CD4-positive, alpha-beta T cell treated with Interferon gamma for 1 hour (primary cell): ENCODE measurements at places on chromosomes 1 and 21.

- no peak for DNase-seq
These were observed 450.7 kb downstream of the NEGR1 start for GRCh38 chr1:71831646-71832045.

- DNase-seq, result no peak
These were observed 150.9 kb upstream of the CTTNBP2NL start for GRCh38 chr1:112245114-112245513.

GRCh38 chr1:183791319-183791718, 13.6 kb upstream of the RGL1 start:
- DNase-seq, result no peak

DNA sequence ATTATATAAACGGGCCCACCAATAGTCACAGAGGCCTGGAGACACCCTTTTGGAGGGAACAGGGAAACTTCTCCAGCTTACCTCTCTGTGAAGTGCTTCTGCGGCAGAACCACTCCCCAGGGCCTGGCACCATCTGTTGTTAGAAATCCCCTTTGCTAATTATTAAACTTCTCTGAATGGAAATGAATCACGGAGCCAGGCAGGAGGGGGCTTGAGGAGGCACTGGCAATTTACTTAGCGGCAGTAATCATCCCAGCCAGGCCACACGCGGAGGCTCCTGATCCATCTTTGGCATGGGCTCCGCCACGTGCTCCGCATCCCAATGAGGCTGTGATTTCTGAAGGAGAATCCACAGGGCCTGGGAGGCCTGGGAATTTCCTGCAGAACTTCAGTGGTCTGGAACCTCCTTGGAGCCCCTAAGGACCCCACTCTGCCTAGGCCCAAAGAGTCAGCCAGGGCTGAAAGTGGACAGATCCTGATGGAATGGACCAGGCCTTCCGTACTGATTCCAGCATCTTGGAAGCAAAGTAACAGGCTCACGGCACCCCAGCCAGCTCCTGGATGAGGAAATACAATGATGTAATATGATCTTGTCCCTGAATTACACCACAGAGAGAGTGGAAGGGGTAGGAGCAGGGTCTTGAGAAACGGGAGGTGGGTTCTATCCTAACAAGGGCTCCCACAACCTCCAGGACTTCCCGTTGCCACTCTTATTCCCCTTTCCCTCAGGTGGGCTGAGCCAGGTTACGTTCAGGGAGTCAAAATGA, 62.3 kb downstream of the GRIK3 start:
- no peak for DNase-seq

GRCh38 chr1:168634951-168635532, 58.6 kb downstream of the XCL1 start:
- DNase-seq, result no peak

GRCh38 chr1:232040260-232040659, 413.7 kb downstream of the DISC1 start:
- DNase-seq, result no peak

DNA sequence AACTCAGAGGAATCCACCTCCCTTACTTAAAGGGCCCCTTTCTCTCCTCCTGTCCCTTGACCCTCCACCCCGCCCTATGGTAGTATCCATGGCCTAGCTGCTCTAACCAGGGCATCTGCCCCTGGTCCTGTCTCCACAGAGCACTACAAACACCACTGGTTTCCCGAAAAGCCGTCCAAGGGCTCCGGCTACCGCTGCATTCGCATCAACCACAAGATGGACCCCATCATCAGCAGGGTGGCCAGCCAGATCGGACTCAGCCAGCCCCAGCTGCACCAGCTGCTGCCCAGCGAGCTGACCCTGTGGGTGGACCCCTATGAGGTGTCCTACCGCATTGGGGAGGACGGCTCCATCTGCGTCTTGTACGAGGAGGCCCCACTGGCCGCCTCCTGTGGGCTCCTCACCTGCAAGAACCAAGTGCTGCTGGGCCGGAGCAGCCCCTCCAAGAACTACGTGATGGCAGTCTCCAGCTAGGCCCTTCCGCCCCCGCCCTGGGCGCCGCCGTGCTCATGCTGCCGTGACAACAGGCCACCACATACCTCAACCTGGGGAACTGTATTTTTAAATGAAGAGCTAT, 1.7 kb downstream of the BTG2 start:
- peak; percentile 55 for DNase-seq

- DNase-seq, result peak; percentile 74
These were observed 3.8 kb upstream of the PLEKHA6 start for GRCh38 chr1:204363335-204364114.

- no peak for DNase-seq
These were observed 29.9 kb downstream of the FAF1 start for GRCh38 chr1:50930193-50930592.

DNA sequence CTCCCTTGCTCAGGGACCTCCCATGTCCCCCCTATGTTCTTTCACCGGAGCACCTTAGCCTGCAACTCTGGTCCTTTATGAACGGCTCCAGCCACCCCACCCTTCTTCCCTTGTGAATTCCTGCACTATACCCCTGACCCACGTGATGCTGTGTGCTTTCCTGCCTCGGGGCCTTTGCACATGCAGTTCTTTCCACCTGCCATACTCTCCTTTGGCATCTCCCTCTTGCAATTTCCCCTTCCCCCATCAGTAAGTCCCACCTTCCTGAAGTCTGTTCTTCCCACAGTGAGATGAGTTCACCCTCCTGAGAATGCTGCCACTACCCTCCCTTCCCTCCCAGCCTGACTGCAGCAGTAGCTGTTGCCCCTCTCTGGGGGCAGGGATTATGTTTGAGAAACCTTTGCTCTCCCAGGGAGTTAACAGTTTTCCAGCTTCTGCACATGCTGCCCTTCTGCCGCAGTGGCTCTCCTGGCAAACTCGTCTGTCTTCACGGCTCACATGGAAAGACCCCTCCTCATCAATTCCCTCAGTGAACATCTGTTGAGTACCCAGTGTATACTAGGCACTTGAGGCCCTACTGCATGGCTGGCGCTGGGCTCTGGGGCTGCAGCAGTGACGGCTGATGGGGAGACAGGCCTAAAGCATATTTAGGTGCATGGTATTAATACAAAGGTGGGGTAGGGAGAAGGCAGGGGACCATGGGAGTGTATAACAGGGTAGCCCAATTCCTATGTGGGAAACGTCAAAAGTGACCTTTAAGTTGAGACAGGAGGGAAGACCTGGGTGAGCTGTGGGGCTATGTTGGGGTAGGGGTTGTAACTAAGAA, 9.7 kb downstream of the ZNF362 start:
- no peak for DNase-seq

DNA sequence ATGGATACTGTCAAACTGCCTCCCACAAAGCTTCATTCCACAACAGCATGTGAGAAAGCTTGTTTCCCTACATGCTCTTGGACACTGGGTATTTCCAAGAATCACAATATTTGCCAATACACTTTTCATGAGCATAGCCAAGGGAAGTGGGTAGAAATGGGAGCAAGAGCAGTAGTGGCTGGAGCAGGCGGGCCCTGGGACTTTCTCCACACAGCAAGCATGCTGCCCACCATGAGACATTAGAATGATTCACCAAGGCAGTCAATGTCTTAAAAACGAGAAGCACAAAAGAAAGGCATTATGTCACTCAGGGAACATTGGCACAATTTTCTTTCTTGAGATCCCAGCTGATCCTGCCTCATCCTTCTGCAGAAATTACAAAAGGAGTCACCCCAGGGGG, 371.6 kb upstream of the RUNX1 start:
- DNase-seq, result no peak

DNA sequence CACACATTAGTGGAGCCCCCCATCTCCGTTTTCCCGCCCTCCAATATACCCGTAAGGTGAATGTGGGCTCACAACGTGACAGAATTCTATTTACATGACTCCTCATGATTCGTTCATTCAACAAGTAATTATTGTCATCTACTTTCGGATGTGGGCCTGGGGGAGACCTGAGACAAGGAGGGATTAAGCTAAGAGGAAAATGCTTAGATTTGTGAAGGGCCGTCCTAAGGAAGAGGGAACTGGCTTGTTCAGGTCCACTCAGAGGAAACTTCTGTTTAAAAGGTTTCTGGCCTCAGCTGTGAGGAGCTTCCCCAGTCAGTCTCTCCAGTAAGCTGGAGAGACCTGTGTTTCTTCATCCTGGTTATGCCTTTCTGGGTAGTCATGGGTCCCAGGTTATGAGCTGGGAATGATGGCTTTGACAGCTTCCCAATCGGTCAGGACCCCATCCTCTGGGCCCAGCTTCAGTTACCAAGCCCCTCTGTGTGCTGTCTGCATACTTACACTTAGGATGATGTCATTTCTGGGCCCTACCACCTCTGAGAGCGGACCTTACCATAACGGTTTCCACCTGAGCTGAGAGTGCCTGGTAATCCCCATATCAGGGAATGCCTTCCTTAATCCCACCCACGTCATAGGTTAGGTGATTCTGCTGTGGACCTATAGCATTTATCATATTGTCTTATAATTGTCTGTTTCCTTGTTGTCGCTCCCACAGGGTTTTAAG, 687 bp upstream of the ERI3 start:
- DNase-seq, result no peak

- DNase-seq, result no peak
These were observed 162.0 kb upstream of the SYT6 start for GRCh38 chr1:114315631-114316030.

DNA sequence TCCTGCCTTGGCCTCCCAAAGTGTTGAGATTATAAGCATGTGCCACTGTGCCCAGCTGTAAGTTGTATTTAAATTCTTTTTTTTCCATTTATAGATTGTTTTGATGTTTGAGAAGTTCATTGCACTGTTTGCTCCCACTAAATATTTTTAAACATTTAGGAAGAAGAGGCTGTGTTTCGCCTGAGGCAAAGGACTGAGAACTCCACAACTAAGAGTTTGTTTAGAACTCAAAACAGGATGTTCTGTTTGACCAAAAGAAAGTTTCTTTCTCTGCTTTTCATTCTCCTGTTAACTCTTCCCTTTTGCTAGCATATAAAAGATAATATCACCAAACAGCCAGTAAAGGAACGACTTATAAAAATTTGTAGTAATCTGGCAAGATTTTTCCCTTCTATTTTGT, 87.0 kb downstream of the RUNX1 start:
- no peak for DNase-seq

GRCh38 chr1:167207940-167208623, 12.6 kb upstream of the POU2F1 start:
- DNase-seq, result no peak

- DNase-seq, result no peak
These were observed 111.5 kb upstream of the MAGI3 start for GRCh38 chr1:113278777-113279176.

- peak; percentile 55 for DNase-seq
These were observed 6.0 kb downstream of the CYB561D1 start for GRCh38 chr1:109499661-109500536.

- peak; percentile 69 for DNase-seq
These were observed 483 bp downstream of the UBQLN4 start for GRCh38 chr1:156052862-156053767.

GRCh38 chr1:31441073-31441472, 28.1 kb downstream of the SERINC2 start:
- DNase-seq, result no peak

GRCh38 chr1:208235982-208236761, 8.0 kb downstream of the PLXNA2 start:
- DNase-seq, result no peak

- no peak for DNase-seq
These were observed 44.7 kb upstream of the IGSF5 start for GRCh38 chr21:39700318-39700717.

DNA sequence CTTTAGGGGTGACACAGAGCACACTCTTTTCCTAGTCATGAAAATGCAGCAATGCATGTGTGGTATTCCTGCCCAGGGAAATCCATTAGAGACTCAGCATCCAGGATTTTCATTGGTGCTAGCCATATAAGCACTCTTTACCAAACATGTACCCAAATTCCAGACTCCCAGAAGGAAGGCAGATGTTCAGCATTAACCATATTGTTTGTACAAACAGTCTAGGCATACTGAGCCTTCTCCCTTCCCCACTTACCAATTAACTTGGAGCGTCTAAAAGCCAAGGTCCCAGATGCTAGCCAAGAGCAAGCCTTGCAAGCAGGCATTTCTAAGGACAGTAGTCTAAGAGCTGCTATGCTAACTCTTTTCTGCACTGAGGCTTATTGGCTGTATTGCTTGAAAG, 27.9 kb downstream of the ZBED6 start:
- DNase-seq, result no peak

DNA sequence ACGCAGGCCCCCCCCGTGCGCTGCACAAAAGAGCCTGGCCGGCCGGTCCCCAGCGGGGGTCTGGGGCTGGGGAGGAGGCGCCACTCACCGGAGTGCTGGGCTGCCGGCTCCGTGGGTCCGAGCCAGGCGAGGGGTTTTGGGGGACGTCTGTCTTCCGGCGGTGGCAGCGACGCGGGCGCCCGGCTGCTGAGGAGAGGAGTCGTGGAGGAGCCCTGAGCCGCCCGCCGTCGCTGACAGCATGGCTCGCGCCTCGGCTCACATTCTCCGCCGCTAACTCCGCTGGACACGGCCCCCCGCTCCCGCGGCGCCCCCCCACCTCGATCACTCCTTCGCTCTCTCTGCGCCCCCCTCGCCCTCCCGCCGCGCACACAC, 649 bp downstream of the AHDC1 start:
- DNase-seq, result no peak

DNA sequence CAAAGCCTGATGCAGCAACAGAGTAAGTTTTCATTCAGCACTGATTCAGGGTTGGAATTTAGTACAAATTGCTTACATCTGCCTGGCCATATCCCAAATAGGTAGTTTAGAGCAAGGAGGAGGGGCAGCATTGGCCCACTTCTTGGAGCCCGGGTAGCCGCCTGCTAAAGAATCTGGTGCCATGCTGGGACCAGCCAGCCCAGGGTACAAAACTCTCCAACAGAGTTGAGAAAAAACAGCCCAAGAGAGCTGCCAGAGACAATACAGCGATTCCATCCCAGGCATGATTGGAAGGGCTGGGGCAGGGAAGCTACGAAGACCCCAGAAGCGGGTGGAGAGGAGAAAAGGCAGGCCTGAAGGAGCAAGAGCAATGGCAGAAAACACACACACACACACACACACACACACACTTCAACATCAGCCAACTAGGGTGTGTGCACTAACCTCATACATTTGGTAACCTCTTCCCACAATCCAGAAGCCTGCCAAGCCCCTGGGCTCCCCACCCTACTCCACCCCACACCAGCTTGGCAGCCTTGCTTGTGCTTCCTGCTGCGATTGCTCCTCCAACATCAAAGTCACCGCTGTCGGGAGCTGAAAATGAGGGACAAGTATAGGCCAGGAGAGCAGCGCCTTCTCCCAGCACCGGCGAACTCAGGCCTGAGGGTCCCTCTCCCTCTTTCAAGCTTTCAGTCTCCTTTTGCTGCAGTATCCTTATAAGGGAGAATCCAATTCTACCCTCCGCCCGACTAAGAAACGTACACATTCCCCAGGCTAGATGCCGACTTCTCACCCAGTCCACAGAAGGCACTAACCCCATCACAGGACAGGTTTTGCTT, 1.2 kb downstream of the PIK3C2B start:
- no peak for DNase-seq

GRCh38 chr1:56188221-56188620, 391.1 kb downstream of the PLPP3 start:
- DNase-seq, result no peak
